ENCODE measurements at places on chromosomes 16 and 17.

GRCh38 chr16:83269541-83269940, 538.2 kb upstream of the HSBP1 start:
- DNase-seq, result no peak

DNA sequence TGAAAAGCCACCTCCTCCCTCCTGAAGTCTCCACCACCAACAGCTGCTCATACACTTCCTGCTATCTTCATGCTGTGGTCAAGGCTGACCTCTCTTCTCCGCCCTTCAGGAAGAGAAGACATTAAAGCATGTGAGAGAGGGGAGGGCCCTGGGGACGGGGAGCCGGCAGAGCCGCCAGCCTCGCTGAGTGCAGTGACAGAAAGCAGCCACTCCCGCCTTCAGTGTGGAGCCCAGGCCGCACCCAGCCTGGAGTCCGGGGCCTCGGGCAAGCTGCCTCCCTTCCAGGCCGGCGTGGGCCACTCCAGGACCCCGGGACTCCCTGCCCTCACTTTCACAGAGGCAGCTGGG, 94.7 kb upstream of the TNRC6C start:
- no peak for DNase-seq

DNA sequence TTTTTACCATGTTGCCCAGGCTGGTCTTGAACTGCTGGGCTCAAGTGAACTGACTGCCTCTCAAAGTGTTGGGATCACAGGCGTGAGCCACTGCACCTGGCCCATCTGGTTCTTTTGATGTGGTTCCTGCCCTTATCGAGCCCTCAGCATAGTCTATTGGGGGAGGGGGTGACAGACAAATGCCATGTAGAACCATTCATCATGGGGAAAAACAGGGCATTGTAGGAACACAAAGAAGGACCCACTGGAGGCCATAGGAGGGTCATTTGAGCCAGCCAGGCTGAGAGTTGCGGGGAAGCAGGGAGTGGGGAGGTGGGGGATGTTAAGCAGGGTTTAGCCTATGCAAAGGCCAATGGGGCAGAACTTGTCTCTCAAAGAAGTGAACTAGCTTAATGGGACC, 11.9 kb downstream of the SEC14L5 start:
- no peak for DNase-seq

GRCh38 chr17:29740017-29740416, 117.3 kb upstream of the CORO6 start:
- no peak for DNase-seq

GRCh38 chr16:83143788-83144187, 517.0 kb downstream of the CDH13 start:
- DNase-seq, result no peak

GRCh38 chr16:3143189-3143588, 8.4 kb downstream of the ZNF213 start:
- DNase-seq, result no peak

- DNase-seq, result no peak
Measured at GRCh38 chr16:86584726-86585721, 6.7 kb downstream of the FOXL1 start.

- DNase-seq, result no peak
Measured at GRCh38 chr16:63921737-63922295, 1200.0 kb downstream of the CDH11 start.

GRCh38 chr17:68399638-68400403, 57.5 kb downstream of the WIPI1 start:
- DNase-seq, result no peak

DNA sequence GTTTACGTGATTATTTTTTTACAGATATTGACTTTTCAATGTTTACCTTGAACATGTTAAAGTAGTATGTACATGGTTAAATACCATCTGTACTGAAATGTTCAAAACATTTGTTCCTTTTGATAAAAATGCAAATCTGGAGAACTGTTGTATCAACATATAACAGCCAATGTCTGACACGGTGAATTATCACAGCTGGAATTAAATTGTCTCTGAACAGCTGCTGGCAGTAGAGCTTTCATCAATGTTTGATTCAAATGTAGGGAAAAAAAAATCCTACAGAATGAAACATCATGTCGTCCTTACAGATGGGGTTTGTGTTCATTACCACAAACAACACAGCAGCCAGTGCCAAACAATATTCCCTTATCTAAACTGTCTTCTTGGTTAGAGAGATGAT, 79.9 kb downstream of the TOX3 start:
- no peak for DNase-seq

GRCh38 chr16:56515665-56516064, 4.2 kb downstream of the BBS2 start:
- DNase-seq, result no peak

- no peak for DNase-seq
Measured at GRCh38 chr17:48542698-48543106, 2.2 kb downstream of the HOXB2 start.

DNA sequence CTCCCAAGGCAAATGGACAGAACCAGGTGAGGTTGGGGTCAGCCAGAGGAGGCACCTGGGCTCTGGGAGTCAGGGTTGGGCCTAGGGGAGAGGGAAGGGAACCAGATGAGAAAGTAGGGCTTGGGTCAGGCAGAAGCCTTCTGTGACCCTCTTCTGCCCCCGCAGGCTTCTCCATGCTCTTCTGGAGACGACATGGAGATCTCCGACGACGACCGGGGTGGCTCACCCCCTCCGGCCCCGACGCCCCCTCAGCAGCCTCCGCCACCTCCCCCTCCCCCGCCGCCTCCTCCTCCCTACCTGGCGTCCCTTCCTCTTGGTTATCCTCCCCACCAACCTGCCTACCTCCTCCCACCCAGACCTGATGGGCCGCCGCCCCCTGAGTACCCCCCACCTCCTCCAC, 7.9 kb downstream of the SETD1A start:
- DNase-seq, result no peak

DNA sequence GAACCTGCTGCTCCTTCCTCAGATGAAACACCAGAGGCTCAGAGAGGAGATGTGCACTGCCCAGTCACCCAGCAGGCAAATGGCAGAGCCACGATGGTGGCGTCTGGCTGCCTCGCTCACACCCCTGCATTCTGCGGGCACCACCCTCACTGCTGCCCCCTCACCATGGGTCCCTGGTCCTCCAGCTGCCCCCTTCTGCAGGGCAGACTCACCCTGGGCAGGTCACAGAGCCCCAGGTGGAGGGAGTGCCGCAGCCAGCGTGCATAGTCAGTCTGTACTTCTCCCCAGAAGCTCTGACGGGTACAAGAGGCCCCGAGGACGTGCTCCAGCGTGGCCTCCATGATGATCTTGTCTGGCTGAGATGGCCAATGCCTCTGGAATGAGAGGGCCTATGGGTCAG, 52.9 kb downstream of the RMI2 start:
- DNase-seq, result no peak

DNA sequence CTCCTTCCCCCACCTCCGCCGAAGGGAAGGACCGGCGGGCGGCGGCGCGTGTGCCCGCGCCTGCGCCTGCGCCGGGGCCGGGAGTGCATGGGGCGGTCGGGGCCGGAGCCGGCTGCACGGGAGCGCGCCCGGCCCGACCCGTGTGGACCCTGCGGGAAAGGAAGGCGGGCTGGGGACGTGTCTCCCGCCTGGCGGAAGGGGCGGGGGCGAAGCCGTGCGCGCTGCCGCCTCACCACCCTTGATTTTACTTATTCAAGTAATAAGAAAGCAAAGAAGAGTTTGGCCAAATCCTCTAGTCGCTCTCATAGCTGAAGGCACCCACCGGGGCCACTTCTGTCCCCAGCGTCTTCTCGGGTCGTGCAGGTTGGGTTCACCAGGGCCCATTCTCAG, 596 bp upstream of the PFN1 start:
- DNase-seq, result no peak

DNA sequence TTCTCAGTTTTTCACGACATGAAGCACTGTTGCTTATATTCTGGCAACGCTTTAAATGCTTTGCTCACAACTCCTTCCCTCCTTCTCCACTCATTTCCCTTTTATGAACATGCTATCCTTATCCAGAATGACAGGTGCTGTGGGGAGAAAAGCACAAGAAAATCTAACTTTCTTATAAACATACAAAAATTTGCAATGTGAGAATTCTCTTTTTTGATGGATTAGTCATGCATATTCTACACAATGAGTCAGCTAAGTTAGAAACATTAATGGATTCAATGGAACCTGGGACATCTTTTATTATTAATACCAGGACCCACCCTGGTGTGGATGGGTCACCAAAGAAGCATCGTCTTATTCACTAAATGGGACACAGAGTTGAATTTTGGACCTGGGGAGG, 234.6 kb upstream of the CDH5 start:
- no peak for DNase-seq

GRCh38 chr16:67022531-67023214, 6.3 kb upstream of the CBFB start:
- no peak for DNase-seq

- DNase-seq, result no peak
Measured at GRCh38 chr17:841313-841712, 59.2 kb downstream of the MRM3 start.

DNA sequence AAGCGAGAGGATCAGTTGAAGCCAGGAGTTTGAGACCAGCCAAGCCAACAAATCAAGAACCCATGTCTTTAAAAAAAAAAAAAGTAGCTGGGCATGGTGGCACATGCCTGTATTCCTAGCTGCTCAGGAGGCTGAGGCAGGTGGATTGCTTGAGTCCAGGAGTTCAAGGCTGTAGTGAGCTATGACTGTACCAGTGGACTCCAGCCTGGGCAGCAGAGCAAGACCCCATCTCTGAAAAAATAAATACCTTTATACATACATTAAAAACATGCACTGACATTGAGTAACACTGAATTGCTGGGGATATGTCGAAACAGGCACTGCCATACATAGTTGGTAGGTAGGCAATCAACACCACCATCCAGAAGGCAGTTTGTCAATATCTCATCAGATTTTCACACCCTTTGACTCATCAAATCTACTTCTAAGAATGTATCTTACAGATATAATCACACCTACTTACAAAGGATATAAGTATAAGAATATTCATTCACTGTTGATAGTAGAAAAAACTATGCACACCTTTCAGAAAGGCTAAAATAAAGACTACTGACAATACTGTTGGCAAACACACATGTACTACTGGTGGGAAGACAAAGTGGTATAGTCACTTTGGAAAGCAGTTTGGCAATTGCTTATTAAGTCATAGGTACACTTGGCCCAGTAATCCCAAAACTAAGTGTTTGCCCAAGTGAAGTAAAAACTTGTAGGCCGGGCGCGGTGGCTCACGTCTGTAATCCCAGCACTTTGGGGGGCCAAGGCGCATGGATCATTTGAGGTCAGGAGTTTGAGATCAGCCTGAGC, 6.4 kb upstream of the CEP20 start:
- no peak for DNase-seq

DNA sequence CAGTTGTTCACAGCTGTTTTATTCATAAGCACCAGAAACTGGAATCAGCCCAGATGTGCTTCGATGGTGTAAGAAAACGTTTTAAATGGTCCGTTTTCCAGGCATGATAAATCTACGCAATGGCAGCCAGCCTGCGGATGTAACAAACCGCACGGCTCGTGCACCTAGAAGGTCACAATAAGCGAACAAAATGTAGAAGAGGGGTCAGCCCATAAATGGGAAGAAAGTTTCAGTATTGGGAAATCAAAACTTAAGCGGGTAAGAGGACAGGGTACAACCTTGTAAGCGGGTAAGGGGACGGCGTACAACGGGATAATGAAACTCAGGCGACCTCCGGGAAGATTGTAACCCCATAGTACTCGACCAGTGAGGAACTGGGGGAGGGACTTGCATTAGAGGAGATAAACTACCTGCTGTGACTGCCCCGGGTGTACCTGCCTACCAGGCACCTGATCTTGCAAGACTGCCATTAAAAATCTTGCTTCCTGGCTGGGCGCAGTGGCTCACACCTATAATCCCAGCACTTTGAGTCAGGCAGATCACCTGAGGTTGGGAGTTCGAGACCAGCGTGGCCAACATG, 66.6 kb downstream of the ANKRD11 start:
- no peak for DNase-seq

DNA sequence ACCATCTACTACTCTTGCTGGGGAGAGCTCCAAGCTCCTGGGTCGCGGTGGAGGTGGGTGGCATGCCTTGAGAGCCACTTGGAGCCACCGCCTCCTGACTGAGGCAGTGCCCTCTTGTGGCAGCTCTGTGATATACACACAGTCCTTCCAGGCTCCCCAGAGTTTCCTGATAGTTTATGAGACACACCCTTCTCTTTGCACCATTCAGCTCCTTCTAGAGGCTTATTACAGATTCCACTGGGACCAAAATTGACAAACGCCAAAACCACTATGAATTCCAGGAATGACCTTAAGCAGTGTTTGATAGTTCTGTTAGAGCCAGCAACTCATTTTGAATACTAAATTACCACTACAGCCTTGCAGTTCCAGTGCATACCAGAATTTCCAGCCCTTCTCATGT, 170.1 kb upstream of the CDH13 start:
- DNase-seq, result no peak

DNA sequence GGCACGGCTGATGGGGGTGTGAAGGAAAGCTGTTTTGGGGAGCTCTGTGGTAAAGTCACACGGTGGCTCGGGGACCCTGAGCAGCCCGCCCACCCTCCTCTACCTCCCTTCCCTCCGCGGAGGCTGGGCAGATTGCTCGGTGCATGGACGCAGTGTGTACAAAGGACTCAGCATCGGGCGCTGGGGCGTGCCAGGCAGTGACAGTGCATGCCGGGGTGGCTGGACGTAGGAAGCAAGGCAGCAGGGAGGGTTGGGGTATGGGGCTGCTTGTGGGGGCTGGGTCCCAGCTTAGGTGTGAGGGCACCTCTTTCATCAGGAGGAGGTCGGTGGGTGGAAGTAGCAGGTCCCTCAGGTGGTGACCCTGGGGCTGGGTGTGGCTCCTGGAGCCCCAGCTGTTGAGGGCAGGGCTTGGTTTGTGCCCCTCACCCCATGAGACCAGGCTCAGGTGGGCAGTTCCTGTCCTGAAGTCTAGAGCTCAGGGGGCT, 159.9 kb upstream of the GSE1 start:
- no peak for DNase-seq

- no peak for DNase-seq
Measured at GRCh38 chr17:9521062-9521461, 54.6 kb downstream of the STX8 start.

DNA sequence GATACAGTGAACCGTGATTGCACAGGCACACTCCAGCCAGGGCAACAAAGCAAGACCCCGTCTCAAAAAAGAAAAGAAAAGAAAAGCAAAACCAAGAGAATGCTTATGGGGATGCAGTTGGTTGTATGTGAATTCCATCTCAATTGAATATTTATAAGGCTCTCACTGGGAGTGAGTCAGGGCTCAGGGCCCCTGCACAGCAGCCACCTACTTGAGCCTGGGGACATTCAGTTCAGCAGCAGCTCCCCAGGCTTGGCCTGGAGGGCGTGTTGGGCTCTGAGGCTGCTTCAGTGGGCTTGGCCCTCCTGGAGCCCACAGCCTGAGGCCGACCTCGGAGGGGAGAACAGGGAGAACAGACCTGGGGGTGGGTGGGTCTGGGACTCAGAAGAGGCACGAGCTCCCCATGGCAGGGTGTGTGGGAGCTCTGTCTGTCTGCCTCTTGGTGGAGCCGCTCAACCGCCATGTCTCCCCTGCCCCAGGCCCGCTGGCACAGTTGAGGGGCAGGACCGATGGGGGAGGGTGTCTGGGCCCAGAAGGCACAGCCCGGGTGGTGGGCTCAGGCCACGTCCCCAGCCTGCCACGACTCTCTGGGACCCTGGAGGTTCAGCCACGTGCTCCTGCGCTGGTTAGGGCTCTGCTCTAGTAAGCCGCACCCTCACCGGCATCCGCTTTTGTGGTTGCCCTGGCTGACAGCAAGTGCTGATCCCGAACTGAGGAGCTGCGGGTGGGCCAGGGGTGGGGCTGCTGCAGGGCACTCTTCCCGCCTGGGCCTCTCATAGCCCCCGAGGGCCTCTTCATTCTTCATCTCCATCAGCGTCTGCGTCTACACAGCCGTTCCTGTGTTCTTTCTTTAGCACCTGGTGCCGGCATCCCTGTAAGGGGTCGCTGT, 24.8 kb downstream of the ZFPM1 start:
- DNase-seq, result no peak

GRCh38 chr17:38559051-38559879, 46.5 kb downstream of the SRCIN1 start:
- DNase-seq, result no peak
